Peyer's patch (tissue), 4 donors: ENCODE measurements at places on chromosomes 3 and 15.

DNA sequence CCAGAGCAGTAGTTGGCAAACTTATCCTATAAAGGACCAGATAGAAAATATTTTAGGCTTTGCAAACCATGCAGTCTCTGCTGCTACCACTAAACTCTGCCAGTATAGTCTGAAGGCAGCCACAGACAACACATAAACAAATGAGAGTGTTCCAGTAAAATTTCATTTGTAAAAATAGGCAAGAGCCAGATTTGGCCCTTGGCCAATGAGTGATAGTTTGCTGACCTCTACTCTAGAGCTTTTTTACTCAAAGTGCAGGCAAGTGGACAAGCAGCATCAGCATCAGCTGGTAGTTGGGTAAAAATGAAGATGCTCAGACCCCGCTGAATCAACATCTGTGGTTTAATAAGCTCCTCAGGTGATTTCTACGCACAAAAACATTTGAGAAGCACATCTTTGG, 269.8 kb downstream of the NTRK3 start:
- no peak for DNase-seq

- DNase-seq = no peak
These were observed 17.6 kb downstream of the RLBP1 start for GRCh38 chr15:89203705-89204273.

GRCh38 chr3:189270248-189270832, 98.6 kb downstream of the TPRG1 start:
- DNase-seq = peak; percentile 78

DNA sequence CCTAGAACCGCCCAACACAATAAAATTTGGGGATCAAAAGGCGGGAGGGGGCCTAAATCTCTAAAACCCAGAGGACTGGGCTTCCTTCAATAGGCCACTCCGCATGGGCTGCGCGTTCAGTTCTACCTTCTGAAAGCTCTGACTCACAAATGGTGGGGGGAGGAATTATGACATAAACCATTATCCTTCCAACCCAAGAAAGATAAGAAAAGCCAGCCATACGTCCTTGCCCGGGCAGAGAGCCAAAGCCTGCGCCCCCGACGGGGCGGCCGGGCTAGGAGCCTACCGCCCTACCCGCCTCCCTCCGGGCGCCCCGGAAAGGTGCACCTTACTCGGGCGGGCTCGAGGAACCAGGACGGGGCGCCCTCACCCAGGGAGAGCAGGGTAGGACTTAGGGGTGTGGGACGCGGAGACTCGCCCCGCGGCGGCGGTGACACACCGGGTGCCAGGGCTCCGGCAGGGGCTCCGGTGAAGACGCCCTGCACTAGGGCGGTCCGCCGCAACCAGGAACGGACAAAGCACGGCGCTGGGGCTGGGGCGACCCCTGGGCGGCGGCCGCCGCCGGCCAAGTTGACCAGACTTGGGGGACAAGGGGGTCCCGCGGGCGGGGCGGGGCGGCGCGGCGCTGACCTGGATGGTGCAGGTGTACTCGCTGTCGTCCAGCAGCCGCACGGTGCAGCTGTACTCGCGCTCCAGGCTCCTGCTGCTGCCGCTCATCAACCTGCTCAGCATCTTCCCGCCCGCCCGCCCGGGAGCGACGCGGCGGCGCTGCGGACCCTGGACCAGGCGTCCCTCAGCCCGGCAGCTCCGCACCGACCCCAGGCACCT, 534 bp downstream of the FRMD5 start:
- peak; percentile 21 for DNase-seq

- no peak for DNase-seq
These were observed 16.6 kb upstream of the LRRK1 start for GRCh38 chr15:100902436-100903167.

- DNase-seq = no peak
These were observed 228.2 kb upstream of the CNTN3 start for GRCh38 chr3:74842649-74843048.

DNA sequence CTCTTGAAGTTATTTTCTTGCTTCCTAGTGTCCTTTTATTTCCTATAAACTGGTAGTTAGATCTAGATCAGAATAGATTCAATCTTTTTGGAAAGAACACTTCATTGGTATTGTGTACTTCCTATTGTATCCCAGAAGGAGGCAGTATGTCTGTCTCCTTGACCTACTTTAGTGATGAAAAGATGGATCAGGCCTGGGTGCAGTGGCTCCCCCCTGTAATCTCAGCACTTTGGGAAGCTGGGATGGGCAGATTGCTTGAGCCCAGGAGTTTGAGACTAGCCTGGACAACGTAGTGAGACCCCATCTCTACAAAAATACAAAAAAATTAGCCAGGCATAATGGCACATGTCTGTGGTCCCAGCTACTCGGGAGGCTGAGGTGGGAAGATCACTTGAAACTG, 12.0 kb downstream of the BSN start:
- no peak for DNase-seq

DNA sequence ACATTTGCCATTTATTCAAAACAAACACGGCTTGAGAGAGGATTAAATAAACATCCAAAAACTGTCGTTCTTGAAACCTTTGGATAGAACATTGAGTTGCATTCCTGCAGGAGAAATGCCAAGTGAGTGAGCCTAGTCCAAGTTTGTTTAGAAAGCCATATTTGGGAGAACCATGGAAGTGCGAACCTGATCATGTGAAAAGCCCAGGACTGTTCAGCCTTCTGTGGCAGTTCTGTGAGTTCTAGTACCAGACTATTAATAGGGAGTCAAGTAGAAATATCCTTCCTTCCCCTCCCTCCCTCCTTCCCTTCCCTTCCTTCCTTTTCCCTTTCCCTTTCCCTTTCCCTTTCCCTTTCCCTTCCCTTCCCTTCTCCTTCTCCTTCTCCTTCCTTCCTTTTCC, 470.4 kb downstream of the LPP start:
- no peak for DNase-seq

DNA sequence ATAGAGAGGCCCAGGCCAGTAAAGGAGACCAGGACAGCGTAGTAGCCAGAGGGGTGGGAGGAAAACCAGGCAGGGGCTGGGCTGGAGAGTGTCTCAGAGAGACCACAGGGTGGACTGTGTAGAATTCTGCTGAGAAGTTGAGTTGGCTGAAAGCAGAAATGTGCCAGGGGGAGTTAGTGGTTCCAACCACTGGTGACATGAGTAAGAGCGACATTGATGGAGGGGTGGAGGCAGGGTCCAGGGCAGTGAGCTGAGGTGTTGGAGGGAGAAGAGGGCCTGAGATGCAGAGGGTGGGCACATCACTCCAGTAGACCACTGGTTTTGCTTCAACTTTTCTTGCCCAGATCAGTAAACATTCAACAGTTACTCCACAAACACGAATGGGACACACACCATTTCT, 106.5 kb downstream of the ASB7 start:
- no peak for DNase-seq

GRCh38 chr3:192091831-192092230, 630.9 kb downstream of the PYDC2 start:
- DNase-seq = no peak

- DNase-seq = no peak
These were observed 34.8 kb downstream of the LIPC start for GRCh38 chr15:58466566-58466965.

DNA sequence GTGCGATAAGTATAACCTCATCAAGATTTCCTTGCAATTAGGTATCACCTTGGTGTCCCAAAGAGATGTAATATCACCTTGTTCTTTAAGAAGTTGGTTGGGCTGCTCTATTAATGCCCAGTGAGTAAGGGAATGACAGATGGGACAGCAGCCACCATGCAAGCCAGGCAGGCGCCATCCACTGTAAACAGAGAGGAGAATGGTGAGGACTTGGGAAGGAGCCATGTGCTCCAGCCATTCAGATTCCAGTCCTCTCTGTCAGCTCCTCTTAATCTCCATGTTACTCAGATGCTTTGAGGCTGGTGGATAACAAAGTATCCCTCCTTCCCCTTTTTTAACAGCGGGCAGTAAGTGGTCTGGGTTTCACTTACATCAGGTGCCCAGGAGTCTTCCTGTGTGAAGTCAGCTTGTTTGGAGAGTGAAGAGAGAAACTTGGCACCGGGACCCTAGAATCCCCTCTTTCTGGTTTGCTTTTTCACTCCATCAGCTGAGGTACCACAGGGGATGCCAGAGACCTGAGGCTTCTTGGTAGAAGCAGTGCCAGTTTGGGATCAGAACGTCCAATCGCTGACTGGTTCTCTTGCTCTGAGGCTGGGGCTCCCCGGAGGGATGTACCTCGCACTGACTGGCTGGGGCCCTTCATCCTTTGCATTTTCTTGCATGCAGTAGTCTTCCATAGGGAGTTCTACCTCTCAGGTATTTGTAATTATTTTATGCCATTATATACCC, 29.5 kb downstream of the SLCO3A1 start:
- no peak for DNase-seq

GRCh38 chr3:108215871-108216270, 6.4 kb downstream of the IFT57 start:
- DNase-seq = no peak

DNA sequence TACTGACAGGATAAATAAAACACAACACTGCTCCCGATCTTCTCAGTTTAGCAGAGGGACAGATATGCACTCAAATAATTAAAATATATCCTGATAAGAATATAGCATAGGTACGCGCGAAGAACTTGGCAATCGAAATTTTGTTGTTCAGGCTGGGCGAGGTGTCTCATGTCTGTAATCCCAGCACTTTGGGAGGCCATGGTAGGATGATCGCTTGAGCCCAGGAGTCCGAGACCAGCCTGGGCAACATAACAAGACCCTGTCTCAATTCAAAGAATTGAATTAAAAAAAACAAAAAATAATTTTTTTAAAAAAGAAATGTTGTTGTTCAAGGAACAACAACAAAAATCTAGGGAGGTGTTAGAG, 7.6 kb downstream of the B2M start:
- DNase-seq = no peak

DNA sequence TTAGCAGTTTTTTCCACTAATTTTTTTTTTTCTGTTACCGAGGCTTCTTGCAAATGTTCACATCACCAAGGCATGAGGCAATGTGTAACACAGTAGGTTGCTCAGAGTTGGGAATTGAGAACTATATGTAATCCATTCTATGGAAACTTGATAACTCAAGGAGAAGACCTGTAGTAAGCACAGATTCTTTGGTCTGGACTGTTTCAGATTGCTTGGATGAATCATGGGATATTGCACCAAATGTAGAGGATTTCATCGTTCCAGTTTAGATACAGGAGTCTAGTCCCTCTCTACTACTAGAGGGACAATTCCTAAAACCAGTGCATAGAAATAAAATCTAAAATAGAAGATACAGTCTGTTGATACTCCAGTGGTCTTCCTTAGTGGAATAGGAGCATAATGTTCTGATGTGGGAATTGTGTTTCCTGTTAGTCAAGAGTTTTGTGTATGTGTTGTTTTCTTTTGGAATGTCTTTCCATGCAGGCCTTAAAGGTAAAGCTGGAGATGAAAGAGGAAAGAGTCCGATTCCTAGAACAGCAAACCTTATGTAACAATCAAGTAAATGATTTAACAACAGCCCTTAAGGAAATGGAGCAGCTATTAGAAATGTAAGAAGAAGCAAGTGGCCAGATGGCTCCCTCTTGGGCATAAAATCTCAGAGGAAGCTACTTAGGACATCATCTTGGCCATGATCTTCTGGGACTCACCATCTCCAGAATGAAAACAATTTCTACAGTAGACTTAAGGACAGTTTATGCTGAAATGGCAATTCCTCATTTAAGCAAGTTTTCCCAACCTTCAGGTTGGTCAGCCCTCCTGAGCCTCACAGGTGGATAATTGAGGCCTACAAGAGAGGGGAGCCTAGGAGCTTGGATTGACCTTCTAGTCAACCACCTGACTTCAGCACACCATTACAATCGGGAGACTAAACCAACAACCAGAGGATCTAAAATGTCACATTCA, 10.7 kb downstream of the KNSTRN start:
- DNase-seq = no peak

DNA sequence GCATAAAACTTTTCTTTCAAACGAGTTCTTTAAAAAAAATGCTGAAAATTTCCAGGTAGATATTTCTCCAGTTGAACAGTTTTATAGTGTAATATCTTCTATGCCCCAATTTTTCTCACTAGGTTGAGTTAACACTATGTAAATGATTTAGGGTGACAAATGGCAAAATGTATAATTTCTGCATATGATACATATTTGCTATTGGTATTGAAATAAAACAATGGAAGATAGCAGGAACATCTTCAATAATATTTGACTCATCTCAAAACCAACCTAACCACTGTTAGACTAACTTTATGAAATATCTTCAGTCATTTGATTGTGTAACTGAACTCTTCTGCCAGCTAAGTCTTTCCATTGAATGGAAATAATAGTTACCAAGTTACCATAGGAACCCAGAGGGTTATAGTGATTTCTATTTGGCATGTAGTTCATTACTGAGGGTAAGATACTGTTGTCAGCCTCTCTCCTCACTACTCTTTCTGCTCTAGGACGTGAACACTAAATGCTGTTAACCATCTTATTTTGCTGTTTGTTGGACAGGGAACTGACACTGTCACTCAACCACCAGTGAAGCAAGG, 824.7 kb upstream of the NECTIN3 start:
- DNase-seq = no peak

- peak; percentile 66 for DNase-seq
These were observed 12.1 kb upstream of the CNBP start for GRCh38 chr3:129195731-129196256.

- DNase-seq = no peak
These were observed 315.8 kb downstream of the UACA start for GRCh38 chr15:70447521-70447920.

- DNase-seq = no peak
These were observed 47.3 kb upstream of the LRRC58 start for GRCh38 chr3:120396469-120396868.

- DNase-seq = peak; percentile 48
These were observed 60.5 kb downstream of the KLF13 start for GRCh38 chr15:31387092-31387478.

DNA sequence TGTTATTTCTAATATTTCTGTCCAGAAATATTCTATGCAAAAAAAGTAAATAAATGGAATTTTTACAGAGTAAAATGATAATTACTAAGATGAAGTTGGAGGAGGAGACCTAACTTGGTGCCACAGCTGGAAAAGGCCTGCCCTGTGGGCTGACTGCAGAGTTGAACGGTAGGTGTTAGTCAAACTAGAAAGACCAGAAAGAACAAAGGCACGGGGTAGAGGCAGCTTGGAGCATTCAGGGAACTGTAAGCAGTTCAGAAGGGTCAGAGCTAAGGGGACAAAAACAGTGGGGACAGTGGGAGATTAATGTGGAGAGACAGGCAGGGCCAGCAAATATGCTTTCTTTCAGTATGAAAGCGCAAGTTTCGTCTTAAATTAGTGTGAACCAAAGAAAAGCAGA, 39.3 kb upstream of the PTPRG start:
- DNase-seq = no peak
